ENCODE measurements at places on chromosomes 7 and 10.

- DNase-seq, result no peak
Measured at GRCh38 chr7:31076051-31076450, 23.9 kb downstream of the ADCYAP1R1 start.

DNA sequence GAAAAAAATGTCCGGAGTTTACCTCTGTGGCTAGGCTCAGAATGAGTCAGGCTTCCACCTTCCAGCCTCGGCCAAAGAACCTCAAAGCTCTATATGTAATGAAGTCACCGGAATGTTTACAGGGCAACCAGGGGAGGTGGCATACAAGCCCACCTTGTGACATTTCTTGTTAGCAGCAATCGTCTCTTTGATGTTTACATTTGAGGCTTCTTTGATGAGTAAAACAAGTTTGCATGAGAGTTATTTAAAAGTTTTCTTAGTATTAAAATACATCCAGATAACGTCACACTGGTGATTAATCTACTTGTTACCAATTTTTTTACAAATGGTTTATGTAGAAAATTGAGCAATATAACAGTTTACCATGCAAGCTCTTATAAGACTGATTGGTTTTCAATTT, 133.1 kb upstream of the ADAM12 start:
- no peak for DNase-seq

DNA sequence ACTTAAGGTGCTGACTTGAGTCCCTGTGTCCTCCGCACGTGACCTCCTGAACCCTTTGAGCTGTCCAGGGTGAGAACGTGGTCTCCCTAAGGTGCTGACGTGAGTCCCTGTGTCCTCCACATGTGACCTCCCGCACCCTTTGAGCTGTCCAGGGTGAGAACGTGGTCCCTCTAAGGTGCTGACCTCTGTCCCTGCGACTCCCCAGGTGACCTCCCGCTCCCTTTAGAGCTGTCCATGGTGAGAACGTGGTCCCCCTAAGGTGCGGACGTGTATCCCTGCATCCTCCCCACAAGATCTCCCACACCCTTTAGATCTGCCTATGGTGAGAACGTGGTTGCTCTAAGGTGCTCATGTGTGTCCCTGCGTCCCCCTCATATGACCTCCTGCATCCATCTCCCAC, 174.3 kb downstream of the ADARB2 start:
- DNase-seq, result no peak

DNA sequence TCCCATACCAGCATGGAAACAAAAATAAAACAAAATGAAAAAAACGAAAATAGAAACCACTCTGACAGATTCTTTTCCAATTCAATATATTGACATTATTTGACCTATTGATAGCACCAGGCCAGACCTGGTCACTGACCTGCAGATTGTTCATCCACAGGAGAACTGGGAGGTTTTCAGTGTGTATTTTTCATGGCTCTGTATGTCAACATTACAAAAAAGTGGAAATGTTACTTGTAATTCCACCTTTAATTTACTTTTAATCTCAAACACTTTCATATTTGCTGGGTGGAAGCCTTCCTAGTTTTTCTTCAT, 2.9 kb downstream of the HKDC1 start:
- no peak for DNase-seq

DNA sequence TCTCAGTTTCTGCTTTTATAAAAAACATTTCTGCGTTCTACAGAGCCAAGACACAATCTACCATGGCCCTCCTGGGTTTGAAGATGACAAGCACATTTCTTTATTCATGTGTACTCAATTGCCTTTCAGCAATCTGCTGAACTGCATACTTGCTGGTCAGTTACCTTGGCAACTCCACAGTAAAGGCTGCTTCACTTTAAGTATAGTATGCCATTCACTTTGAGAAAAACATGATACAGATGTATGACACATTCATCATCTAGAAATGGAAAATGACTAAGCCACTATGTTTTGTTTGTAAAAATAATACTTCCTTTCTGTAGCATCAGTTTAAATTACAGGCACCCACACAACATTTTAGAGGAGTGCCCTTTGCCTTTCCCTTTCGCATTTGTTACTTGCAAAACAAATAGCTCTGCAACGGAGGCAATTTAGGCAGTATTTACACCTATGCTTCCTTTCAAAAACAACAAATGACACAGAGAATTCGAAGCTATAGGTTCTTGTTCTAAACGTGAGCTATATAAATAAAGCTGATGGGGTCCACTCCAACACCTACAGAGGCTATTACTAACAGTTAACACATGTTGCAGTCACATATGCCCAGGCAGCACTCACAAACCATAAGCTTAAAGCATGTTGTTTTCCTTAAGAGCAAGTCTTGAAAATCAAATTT, 23.5 kb downstream of the SGCE start:
- DNase-seq, result no peak

DNA sequence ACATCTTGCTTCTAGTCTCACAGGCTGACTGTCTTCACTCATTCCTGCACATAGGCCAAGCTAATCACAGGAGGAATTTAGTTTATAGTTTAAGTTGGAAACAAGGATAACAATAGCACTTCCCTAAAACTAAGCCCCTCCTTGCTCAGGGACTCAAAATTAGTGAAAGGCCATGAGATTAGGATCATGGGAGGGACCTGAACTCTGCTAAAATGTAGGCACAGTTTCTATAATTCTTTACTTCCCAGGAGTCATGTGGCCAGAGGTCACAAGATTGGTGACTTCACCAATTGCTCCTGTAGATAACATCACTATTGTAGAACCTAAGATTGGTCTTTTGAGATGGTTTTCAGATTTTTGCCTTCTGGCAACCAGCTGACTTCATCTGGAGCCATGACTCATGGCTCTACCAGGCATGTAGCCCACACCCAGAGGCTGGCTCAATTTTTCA, 14.8 kb upstream of the UPP1 start:
- DNase-seq, result no peak

- no peak for DNase-seq
Measured at GRCh38 chr7:107122486-107122911, 46.3 kb upstream of the HBP1 start.

Measured in stimulated activated CD4-positive, alpha-beta T cell treated with anti-CD3 and anti-CD28 coated beads, Interleukin-1b, Interleukin-23, amount 100 ng/mL, for 1 hour (primary cell).